ENCODE measurements at places on chromosomes 2 and 18.
A peak's percentile ranks its signal among the peaks of the same experiment; 100 is the strongest.

GRCh38 chr18:61545281-61546245 lies 212.3 kb downstream of the CDH20 start:
- no peak for DNase-seq

DNA sequence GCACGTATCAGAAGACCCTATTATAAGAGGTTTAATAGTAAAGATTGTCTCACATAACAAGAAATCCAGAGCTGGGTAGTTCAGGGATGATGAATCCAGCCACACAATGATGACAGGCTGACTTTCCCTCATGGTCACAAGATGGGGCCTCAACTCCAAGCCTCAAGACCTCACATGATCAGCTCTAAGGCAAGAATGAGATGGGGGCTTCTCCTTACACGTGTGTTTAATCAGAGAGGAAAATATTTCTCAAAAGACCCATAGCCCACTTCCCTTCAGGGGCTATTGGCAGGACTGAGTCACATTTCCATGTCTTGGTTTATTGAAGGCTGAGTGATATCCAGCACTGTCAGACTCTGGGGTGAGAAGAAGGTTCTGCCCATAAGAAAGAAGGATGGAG lies 100.2 kb upstream of the FOSL2 start:
- DNase-seq: no peak

DNA sequence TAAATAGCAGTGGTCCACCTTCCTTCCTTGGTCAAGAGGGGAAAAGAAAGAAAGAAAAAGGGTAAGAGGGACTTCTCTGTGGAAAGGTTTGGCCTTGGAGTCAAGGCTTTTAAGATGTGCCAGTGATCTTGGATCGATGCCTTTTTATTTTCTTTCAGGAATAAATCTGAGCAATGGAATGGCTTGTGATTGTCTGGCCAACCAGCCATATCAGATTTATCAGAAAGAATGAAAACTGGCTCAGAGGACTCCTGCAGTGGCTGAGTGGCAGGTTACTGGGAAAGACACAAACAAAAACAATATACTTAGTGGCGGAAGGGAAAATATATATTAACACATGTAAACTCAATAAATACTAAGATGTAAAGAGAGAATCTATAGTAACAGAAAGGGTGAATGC lies 4.3 kb downstream of the ERBB4 start:
- DNase-seq: no peak

DNA sequence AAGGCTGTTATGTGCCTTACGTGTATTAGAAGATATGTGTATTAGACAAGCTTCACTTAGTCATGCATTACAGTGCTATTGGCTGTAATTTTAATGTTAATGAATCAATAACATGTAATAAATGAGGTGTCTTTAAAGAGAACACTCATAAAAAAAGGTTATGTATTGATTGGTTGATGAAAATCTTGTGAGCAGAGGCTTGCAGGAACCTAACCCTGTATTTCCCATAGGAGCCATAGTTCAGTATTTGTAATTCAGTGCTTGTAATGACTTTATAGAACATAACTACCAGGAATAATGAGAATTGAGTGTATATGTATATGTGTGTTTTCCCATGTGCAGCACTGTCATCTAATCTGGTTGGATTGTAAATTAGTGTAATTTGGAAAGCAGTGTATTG lies 33.2 kb downstream of the TSN start:
- DNase-seq: no peak

- DNase-seq: no peak
Observed at GRCh38 chr2:215693193-215693998, 257.5 kb upstream of the FN1 start.

- no peak for DNase-seq
Observed at GRCh38 chr2:200968162-200968561, 4.7 kb upstream of the ORC2 start.

- peak; percentile 8 for DNase-seq
Observed at GRCh38 chr2:67259556-67260342, 137.4 kb upstream of the ETAA1 start.

GRCh38 chr2:150513647-150514046 lies 26.2 kb upstream of the RND3 start:
- DNase-seq: no peak

DNA sequence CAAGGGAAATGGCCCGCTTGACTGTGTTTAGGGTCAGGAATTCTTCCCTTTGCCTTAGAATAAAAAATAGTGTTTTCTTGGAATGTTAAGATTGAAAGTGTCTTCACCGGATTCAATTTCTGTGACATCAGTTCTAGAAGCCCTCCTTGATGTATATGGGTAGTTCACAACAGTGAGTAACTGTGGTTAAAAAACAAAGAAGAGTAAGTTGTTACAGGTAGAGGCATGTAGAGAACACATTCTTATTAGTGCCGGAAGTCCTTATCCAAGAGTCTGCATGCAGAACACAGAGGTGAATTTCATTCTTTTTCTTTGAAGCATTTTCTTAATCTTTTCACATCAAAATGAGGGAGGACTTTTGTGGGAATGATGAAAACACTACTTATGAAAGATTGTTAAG lies 105.5 kb downstream of the FMNL2 start:
- DNase-seq: no peak

GRCh38 chr2:202643012-202643858 lies 8.5 kb downstream of the FAM117B start:
- no peak for DNase-seq

GRCh38 chr2:174617120-174617519 lies 19.5 kb upstream of the WIPF1 start:
- no peak for DNase-seq

- no peak for DNase-seq
Observed at GRCh38 chr2:233036162-233036838, 3.8 kb downstream of the NEU2 start.

DNA sequence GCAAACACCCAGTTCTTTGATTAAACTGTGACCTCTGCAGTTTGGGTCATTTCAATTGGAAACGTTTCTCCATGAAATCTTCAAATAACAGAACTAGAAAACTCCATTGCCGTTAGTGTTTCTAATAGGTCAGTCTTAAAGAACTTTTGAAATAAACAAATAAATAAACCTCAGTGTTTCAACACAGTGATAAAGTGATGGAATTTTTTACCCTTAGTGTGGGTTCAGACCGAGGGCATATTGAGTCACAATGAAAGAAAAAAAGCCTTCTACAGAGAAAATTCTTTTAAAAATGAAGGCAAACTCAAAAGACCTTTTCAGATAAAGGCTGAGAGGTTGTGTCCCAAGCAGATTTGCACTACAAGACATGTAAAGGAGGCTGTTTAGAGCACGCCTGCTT lies 149.6 kb downstream of the NCKAP5 start:
- DNase-seq: no peak

DNA sequence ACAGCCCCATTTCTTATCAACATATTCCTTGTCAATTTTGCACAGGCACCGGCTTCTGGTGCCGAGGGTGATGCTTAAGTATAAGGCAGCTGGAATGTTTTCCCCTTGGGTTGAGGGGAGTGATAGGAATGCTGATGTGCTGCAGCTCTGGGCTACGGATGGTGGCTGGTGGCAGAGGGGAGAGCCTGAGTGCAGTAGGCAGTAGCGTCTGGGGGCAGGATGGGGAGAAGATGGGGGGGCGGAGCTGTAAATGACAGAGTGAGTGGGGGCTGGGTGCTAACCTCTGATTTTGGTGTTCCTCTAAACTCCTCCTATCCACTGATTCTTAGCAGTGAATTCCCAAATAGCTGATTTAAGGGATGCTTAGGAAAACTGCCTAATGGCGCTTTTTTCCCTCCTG lies 20.7 kb downstream of the TMEM178A start:
- DNase-seq: no peak

- DNase-seq: no peak
Observed at GRCh38 chr2:74567881-74568280, 13.4 kb downstream of the DOK1 start.

GRCh38 chr2:189267491-189267890 lies 87.9 kb upstream of the COL5A2 start:
- DNase-seq: no peak

GRCh38 chr2:134736167-134736880 lies 17.5 kb upstream of the TMEM163 start:
- DNase-seq: peak; percentile 64

- no peak for DNase-seq
Observed at GRCh38 chr2:85019121-85019520, 48.2 kb downstream of the KCMF1 start.

- DNase-seq: no peak
Observed at GRCh38 chr2:20702563-20702962, 35.6 kb downstream of the GDF7 start.

- no peak for DNase-seq
Observed at GRCh38 chr2:237091779-237092436, 6.2 kb downstream of the COPS8 start.

DNA sequence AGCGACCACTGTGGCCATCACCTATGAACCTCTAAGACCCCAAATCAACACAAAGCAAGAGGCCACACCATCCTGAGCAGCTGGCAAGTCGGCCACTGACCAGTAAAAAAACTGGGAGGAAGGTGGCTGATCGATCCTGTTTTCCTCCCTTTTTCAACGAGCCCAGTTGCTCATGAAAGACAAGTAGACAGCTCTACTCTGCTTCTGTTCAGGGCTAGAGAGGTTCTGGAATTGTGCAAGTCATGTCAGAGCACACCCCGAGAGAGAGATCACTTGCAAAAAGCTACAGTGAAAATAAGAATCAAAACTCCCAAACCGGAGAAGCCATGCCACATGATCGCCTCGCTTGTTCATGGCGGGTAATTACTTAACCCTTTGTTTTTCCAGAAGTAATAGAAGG lies 34.6 kb downstream of the ZNF516 start:
- no peak for DNase-seq

DNA sequence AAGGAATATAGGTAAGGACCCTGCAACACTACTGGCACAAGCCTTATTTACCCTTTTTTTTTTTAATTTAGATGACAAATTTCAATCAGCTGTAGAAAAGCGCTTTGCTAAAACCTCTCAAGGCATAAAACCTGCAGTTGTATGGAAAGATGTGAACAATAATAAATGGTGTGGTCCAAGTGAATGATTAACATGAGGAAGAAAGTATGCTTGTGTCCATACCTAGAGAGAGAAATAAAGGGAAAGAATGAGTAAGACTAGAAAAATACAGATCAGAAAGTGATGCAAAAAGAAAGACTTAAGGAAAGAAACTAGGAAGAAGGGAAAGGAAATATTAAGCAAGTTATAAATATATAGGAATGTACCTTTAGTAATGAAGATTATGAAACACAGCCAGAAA lies 119.2 kb upstream of the SCN7A start:
- no peak for DNase-seq

- DNase-seq: no peak
Observed at GRCh38 chr2:183996825-183997793, 601.2 kb upstream of the ZNF804A start.

GRCh38 chr2:207142461-207142860 lies 23.3 kb downstream of the KLF7 start:
- DNase-seq: no peak

GRCh38 chr2:78068808-78069207 lies 546.6 kb upstream of the LRRTM4 start:
- DNase-seq: no peak

DNA sequence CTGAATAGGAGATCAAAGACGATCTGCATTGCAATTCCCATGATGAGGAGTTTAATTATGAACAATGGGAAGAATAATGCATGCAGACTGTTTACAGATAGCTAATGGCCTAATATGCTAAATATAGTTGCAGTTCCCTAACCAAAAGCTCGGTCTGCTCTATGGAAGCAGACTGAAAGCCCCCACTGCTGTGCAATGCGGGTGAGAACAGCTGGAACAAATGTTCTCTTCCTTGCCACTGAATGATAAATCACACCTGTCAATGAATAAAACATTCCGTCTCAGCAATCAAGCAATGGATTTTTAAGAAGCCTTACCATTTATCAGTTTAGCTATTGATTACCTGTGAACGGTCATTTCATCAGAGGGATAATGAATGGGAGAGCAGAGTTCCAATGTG lies 704.5 kb upstream of the RAB6C start:
- DNase-seq: no peak

DNA sequence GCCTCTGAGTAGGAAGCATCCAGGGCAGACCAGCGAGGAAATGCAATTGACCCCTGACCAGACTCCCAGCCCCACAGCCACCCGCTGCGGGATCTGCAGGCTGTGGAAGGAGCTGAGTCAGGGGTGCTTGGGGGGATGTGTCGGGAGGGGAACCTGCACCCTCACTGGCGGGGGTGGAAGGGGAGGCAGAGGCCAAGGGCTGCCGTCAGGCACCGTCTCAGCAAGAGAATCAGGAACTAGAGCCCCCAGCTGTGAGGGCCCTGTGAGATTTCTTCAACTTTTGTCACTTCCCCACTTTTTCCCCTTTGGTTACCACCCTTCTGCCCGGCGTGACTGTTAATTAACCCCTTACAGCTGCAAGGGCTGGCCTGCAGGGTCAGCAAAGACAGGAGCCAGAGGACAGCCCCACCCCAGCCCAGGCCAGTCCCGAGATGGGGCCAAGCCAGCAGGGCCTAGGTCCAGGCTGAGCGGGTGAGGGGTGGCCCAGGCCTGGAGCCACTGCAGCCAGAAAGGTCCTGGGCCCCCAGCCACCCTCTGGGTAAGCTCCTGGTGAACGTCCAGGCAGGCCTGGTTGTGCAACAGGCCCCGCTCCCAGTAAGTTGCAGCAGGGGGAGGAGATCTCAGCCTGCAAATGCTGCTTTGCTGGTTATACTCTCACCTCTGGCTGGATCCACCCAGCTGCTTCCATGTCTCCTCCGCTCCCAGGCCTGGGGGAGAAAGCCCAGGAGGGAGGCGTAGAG lies 147.0 kb upstream of the ID2 start:
- no peak for DNase-seq

DNA sequence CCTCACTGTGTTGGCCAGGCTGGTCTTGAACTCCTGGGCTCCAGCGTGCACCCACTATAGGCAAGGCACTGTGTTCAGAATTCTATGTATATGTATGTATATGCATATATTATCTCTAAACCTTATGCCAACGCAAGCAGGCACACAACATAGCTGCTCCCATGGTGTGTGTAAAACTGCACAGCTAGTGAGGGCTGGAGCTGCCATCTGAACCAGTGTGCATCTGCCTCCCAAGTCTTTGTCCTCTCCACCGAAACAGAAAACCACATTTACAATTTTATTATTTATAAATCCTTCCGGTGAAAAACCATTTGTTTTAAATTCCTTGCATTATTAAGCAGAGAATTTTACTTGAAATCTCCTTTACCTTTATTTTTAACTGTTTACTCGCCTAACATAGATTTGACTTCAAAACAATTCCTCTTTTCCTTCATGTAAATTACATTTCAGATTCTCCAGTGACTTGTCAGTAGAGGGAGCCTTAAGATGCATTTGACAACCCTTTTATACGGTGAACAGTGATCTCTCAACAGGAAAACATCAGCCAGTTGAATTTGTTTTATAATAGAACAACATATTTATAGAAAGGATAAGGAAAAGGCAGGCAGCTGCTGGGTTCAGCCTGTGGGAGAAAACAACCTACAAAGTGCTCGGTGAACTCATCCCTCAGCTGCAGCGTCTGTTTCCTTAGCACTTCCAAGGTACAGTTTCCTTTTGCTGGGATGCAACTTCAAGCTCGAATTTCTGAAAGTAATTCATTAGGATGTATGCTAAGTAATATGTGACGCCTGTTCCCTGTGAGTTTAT lies 101.2 kb downstream of the MYT1L start:
- DNase-seq: no peak

- no peak for DNase-seq
Observed at GRCh38 chr2:108029912-108030311, 43.6 kb downstream of the SLC5A7 start.

- no peak for DNase-seq
Observed at GRCh38 chr18:7485616-7486015, 81.5 kb upstream of the PTPRM start.
